Activated CD4-positive, alpha-beta T cell treated with anti-CD3 and anti-CD28 coated beads, Interleukin-2, amount 10 ng/mL, durations not matched to agents 24 days and 14 days (primary cell): ENCODE measurements at places on chromosomes 5 and 9.

- DNase-seq = no peak
These were observed 60.3 kb upstream of the RNU6ATAC start for GRCh38 chr9:134224567-134225093.

GRCh38 chr9:125743682-125744428 is 3.3 kb upstream of the PBX3 start:
- peak; percentile 49 for DNase-seq

DNA sequence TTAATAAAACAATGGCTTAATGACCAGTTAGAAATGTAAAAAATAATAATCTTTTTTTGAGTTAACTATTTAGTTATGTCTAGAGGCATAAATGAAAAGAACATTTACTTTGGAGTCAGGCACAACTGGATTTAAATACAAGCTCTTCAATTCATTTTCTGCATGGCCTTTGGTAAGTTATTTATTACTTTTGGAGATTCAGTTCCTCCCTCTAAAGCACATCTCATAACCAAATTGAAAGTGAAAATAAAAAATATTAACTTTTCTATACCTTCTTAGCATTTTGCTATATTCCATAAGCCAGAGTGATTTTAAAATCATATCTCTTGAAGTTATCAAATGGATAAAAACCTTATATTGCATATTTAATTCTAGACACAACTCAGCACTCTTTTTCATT is 434.9 kb upstream of the SMARCA2 start:
- no peak for DNase-seq

DNA sequence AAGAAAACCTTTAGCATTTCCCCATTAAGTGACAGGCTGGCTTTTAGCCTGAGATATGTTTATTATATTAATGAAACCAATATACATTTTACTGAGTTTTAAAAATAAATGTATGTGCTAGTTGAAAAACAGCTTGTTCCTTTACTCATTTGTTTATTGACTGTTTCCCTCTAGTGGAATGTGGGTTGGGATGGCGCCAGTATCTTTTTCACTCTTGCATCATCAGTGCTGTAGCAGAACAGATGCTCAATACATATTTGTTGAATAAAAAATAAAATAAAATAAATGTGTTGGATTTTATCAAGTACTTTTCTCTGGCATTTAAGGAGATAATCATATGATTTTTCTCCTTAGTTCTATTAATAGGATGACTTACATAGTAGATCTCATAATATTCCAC is 43.0 kb downstream of the FSTL4 start:
- no peak for DNase-seq

GRCh38 chr9:127561491-127562278 is 50.4 kb upstream of the STXBP1 start:
- no peak for DNase-seq

DNA sequence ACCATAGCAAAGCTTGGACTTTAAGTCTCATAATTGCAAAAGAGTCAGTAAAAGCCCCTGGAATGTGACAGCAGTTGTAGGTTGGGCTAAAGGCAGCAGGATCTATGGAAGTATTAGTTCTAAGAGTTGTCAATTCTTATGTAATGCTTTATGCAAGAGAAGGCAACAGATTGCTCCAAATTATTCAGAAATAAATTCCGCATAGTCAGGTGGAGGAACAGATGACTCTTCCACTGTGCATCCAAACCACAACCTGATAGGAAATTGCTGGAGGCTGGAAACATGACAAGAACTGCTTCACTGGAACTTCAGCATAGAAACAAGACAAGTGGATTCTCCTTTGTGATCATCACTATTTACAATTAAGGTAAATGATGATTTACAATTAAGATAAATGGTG is 101.0 kb downstream of the STARD4 start:
- DNase-seq = no peak

DNA sequence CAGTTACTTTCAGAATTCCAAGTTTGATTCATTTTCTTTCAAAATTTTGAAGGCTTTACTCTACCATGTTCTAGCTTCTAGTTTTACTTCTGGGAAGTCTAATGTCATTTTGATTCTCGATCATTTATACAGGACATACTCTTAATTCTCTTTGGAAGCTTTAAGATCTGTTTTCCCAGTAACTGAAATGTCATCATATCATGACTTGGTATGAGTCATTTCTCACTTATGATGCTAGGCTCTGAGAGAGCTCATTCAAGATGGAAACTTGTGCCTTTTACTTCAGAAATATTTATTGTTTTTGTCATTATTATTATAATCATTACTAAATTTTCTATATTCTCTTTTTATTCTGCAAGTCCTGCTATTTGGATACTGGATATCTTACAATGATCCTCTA is 222.3 kb downstream of the PARP8 start:
- DNase-seq = no peak

GRCh38 chr5:180021900-180022299 is 49.7 kb downstream of the RNF130 start:
- DNase-seq = no peak

- DNase-seq = peak; percentile 52
These were observed 21.9 kb upstream of the FOXE1 start for GRCh38 chr9:97830884-97831829.

DNA sequence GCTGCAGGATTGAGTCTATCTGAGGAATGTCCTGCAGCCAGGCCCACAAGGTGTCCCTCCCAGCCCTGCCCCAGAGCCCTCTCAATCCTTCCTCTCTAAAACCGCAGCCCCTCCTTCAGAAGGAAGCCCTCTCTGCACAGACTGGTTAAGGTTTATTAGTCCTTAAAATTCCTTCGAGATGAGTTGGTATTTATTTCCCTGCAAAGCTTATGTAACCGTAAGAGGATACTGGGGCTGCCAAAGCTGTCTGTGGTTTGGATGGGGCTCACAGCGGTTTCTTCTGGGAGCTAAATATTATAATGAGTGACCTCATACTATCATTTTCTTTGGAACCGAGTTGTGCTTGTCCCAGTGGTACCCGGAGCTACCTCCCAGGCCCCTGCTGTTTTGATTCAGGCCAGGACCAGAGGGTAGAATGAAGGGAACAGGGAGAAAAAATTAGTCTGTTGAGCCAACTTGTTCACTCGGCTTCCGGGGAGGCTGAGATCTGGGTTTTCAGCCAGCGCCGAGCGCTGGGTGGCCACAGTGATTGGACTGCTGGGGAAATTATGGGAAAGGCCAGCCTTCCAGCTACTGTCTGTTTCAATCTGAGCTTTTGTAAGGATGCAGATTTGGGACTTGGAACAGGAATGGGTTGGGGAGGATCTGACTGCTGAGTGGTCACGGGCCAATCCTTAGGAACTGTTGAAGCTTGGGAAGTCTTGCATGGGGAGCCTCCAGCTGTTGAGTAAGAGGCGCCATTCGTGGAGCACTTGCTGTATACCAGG is 107.5 kb downstream of the NDFIP1 start:
- DNase-seq = no peak

DNA sequence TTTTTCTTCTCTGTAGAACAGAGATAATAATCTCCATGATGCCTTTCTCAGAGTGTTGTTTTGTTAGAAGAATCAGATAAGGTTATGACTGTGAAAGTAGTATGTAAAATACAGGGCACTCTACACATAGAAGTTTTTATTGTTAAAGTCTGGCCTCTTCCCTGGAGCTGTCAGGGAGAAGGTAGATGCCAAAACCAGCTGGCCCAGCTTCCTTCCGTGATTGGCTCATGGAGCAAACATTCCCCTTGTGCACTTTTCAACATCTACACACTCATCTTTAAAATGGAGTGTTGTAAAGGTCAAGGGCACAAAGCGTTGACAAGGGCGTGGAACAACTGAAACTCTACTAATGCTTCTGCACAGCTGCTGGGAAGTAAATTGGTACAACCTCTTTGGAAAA is 7.4 kb upstream of the RNF183 start:
- no peak for DNase-seq

GRCh38 chr5:124087752-124088151 is 575.8 kb downstream of the CSNK1G3 start:
- DNase-seq = no peak

GRCh38 chr9:89493181-89493580 is 4.7 kb downstream of the SEMA4D start:
- no peak for DNase-seq

GRCh38 chr9:12934545-12935272 is 159.9 kb downstream of the LURAP1L start:
- DNase-seq = no peak

DNA sequence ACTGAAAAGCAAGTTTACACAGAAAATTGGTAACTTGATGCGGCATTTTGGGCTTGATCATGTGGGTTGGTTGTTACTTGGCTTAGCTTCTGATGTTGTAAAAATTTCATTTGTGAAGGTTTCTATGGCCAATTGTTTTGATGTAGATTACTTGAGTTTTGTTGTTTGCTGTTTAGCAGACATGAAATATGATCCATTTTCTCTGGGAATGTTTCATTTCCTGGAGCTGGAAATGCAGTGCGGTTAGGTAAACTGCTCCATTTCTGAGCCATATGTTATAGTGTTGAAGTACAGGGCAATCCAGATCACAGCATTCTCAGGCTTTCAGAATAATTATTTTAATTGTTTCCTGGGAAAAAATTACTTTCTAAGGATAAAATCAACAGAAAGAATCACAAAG is 396.9 kb downstream of the ENC1 start:
- no peak for DNase-seq
